Omental fat pad (tissue), 4 donors: ENCODE measurements at places on chromosomes 7 and 10. TPM values are rescaled to one million over a fixed set of nuclear protein-coding genes. Genes with fewer than 3 reads are reported as not detected.

RHOBTB1 gene
- 9.5 TPM for total RNA-seq

CPN1 gene
- not detected for total RNA-seq

ZNF425 gene
- 1.4 TPM for total RNA-seq

DNA sequence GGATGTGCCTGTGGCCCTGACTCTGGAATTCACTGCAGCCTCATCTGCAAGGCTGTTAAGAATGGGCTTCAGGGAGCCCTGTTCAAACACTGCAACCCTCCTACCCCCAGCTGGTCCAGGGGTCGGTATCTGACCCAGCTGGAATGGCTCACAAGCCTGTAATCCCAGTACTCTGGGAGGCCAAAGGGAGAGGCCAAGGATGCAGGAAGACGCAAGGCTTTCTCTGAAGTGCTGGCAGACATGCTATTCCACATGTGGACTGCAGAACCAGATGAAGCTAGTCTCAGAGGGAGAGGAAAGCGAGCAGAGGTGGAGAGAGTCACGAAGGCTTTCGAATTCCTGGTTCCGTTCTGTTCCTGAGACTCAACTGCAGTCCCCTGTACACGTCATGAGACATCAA is 45.0 kb downstream of the ESYT2 start:
- DNase-seq = no peak

GRCh38 chr10:13775786-13776775 is 189.3 kb downstream of the PRPF18 start:
- DNase-seq = no peak

- no peak for DNase-seq
These were observed 917 bp downstream of the ZNF365 start for GRCh38 chr10:62374862-62375710.

DNA sequence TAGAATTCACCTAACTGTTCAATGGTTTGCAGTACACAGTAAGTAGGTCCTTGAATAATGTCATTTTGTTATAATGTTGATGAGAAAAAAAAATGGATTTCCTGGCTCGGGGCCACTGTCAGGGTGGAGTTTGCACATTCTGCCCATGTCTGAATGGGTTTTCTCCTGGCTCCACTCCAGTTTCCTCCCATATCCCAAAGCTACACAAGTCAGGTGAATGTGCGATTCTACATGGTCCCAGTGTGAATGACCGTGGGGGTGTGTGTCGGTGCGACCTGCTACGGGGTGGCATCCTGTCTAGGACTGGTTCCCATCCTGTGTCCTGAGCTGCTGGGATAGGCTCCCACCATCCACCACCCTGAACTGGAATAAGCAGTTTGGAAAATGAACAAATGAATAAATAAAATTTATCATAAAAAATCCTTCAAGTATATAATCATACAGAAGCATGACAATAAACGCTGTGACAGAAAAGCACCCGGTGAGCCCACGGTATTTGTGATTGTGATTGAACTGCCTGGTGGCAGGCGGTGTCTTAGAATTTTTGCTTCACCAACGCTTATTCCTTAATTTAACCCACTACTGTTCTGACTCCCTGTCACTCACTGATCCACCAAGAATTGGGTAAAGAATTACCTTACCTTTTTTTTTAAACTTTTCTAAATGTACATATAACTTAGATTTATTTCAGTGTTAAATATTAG is 114.1 kb downstream of the ICA1 start:
- no peak for DNase-seq

DNA sequence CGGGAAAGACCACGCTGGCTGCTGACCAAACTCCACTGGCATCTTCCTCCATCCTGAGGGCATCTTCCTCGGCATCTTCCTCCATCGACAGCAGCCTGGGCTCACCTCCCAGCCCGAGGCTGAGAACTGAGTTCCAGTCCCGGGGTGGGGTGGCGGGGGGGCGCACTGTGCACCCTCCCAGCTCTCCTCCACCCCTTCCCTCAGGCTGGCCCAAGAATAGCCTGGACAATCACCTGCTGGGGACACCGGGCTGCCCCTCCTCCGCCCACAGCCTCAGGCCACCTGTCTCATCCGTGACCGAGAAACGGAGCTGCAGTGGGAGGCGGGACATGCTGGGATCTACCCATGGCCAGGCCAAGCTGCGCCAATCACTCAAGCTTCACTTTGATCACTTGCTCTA is 37.2 kb downstream of the DIP2C start:
- DNase-seq = no peak

- no peak for DNase-seq
These were observed 337.4 kb downstream of the DNAJB6 start for GRCh38 chr7:157674027-157674714.

GRCh38 chr10:60426425-60426824 is 36.8 kb upstream of the ANK3 start:
- DNase-seq = no peak

GRCh38 chr7:5589819-5590595 is 166.4 kb upstream of the TNRC18 start:
- DNase-seq = no peak
